Smooth muscle cell of the brain vasculature (primary cell): ENCODE measurements at places on chromosomes 5 and 9.

GRCh38 chr9:105539452-105539851, 18.5 kb upstream of the FKTN start:
- no peak for DNase-seq

DNA sequence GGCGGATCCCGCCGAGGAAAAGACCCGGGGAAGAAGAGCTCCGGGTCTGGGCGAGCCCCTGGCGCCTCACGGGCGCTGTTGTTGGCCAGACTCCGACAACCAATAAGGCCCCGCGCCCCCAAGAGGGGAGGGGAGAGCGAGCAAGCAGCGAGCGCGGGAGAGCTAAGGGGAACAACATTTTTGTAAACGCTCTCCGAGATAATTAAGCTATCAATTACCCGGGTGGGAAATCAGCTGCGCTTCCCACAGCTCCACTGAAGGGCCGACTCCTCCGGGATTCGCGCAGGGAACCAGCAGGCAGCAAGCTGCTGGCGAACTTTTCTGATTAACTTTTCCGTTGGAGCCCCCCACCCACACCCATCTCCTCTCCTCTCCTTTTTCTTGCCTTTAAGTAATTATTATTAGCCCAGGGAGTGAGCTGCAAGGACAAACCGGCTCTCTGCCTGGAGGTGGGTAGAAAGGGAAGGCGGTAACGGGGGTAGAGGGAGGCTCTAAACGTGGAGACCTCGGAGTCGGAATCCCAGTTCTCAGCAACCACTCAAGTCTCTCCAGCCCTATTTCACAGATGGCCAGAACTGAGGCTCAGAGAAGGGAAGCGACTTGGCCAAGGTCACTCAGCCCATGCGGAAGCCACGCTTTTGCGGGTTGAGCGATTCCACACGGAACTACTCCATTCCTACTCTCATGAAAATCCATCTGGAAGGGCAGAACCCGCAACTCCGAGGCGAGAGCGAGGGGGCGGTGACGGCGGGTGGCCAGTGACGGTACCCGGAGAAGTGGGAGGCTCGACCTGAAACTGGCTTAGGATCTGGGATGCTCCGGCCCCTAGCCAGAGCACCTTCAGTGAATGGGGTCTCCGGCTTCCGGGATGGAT, 1.3 kb downstream of the ASTN2 start:
- DNase-seq: no peak

GRCh38 chr9:135305546-135306180, 173.9 kb upstream of the PPP1R26 start:
- no peak for DNase-seq

DNA sequence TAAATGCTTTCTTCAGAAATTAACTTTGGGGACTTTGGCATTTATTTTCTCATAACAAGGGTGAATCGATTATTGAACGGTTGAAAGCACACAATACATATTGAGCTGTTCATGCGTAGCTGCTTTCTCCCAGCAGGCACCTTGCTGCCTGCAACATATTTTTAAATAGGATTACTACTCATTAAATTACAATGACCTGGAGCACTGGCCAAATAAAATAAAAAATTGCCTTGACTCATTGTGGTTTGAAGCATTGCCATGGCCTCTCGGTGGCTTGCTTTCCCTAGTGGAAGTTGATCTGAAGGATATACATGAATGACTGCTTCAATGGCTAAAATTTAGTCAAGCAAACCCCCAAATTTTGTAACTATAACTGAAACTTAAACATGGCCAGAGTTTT, 181.6 kb upstream of the NUDT12 start:
- peak; percentile 29 for DNase-seq

DNA sequence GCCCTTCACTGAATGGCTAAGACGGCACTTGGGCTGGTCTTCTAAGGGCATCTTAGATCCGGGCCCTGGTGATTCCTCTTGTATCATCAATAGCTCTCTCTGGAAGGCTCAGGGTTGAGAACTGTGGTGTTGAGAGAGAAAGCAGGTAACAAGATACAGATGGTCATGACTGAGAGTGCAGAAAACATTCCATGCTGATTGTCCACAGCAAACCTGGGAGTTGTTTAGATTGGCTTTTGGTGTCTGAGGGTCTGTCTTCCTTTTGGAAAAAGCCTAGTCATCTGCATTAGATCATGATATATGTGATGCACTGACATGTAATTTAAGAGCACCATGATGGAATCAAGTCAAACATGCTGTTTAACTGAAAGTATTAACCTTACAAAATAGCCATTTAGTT, 331.9 kb downstream of the ADAMTS6 start:
- DNase-seq: no peak

DNA sequence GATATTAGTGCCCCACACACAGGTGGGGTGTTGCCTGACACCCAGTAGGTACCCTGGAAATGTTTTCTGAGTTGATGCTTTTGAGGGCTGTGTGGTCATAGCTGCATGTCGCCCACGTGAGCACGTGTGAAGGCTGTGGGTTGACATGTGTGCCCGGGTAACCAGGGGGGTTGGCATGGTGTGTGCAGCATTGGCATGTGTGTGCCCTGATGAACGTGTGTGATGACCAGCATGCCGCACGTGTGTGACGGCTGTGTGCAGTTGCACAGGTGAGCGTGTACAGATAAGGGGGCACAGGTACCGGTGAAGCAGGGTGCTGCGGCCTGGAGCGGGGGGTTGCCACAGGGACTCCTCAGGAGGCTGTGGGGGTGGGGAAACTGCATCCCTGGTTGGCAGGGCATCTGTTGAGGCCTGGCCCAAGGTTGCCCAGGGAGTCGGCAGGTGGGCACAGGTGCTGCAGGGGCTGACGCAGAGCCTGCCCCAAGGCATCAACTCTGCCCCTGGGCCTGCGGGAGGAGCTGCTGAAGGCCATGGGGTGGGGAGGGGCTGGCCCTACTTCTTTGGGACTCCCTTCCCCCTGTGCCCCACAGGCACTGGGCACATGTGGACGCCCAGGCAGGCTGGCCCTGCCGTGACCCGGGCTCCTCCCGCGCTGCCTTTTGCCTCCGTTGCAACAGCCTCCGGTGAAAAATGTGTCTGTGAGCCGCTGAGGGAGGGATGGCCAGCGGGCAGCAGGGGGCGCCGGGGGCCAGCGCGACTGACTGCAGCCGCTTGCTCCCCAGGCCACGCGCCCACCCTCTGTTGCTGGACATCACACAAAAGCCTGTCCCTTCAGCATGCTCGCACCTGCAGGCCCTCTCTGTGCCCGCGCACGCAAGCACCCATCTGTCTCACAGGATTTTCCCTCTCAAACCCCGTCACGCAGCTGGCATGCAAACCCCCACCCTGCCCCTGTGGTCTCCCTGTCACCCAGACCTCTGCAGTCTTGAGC, 2.2 kb downstream of the UNC5A start:
- no peak for DNase-seq

DNA sequence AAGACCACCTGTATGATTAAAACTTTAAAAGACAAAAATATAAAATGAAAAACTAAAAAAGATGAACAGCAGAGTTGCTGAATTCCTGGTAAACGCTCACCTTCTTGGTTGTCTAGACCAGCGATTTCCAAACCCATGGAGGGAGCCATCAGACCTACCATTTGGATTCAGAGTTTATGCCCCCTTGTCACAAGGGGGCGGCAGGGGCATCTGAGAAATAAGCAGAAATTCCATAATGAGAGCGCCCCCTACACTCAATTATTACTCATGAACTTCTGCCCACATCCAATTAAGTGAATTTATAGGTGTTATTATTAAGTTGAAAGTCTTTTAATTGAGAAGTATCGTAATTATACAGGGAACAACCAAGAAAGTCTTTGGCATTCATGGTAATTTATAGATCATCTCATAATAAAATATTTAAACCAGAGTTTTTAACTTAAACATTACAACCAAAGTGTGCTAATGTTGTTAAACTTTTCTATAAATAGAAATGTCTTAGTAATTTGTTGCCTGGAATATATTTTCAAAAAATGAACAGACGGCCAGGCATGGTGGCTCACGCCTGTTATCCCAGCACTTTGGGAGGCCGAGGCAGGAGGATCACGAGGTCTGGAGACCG, 35.2 kb upstream of the SPATA31C2 start:
- no peak for DNase-seq

- no peak for DNase-seq
Observed at GRCh38 chr5:15791859-15792258, 291.9 kb downstream of the FBXL7 start.

GRCh38 chr5:16051246-16051755, 128.3 kb downstream of the MARCHF11 start:
- no peak for DNase-seq

GRCh38 chr9:130289711-130290241, 24.2 kb downstream of the HMCN2 start:
- DNase-seq: no peak

GRCh38 chr5:34486160-34486848, 169.8 kb upstream of the RAI14 start:
- DNase-seq: peak; percentile 80

- no peak for DNase-seq
Observed at GRCh38 chr5:52375969-52376368, 411.7 kb upstream of the ITGA1 start.

DNA sequence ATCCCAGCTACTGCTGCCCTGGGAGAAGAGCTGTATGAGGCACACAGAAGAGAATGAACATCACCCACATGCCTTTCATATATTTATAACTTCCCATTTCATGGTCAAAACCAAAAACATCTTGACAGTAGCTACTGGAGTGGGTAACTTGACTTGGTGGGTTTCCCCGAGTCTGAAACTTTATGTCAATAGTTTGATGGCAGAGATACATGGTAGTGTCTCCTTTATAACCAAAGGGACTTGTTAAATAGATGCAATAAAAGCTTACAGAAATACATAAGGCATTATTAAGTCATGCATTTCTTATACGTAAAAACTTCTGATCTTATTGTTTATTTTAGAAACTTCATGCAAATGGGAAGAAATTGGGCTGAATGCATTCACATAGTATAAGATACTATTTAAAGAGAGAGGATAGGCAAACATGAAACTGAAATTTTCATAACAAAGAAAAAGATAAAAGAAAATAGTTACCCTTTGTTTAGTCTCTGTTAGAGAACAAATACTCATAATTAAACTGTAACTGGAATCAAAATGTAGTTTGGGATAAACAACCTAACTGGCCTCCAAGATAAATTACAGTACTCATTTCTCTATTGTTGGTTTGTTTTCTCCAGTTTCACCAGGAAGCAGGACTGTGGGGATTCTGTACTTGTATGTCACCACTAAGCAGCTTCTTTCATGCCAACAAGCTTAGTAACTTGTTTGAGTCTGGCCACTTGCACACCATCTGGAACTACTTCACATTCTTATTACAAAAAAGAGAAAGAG, 459.3 kb upstream of the MEF2C start:
- peak; percentile 53 for DNase-seq

DNA sequence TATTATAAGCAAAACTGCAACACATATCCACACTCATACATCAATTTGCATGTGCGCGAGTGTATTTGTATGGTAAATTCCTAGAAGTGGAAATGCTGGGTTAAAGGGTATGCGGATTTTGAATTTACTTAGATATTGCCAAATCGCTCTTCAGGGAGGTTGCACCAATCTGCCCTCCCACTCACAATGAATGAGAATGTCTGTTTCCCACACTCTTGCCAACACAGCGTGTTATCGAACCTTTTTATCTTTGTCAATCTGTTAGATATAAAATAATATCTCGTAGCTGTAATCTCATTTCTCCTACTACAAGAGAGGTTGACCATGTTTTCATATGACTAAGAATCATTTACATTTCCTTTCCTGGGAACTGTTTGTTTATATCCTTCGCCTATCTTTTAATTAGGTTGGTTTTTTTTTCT, 35.7 kb downstream of the LHX2 start:
- no peak for DNase-seq

- no peak for DNase-seq
Observed at GRCh38 chr5:63053019-63053638, 474.5 kb downstream of the LRRC70 start.

GRCh38 chr9:12843735-12844134, 68.9 kb downstream of the LURAP1L start:
- no peak for DNase-seq

- no peak for DNase-seq
Observed at GRCh38 chr9:99305820-99306811, 84.0 kb downstream of the SEC61B start.

- DNase-seq: no peak
Observed at GRCh38 chr5:34930462-34930844, 1.1 kb downstream of the DNAJC21 start.

GRCh38 chr9:3508078-3508431, 17.7 kb downstream of the RFX3 start:
- no peak for DNase-seq

- DNase-seq: no peak
Observed at GRCh38 chr5:100299261-100299660, 235.9 kb upstream of the FAM174A start.

DNA sequence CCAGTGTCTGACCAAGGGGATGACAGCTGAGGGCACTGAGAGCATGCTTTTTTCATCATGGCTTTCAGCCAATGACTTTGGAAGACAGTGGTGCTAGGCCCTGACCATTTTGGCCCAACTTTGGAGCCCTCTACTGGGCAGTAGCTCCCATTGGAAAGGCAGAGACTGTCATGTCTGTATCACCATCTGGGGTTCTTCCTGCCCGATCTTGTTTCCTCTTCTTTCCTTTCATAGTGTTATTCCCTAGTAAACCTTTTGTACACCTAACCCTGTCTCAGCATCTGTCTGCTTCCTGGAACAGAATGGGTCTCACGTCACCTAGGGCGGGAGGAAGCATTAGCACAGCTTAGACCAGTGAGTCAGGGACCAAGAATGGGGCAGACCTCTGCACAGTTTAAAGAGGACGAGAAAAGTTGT, 97.4 kb upstream of the MAST4 start:
- no peak for DNase-seq

GRCh38 chr5:22965960-22966359, 112.8 kb upstream of the CDH12 start:
- no peak for DNase-seq

- no peak for DNase-seq
Observed at GRCh38 chr5:134736173-134736812, 2.1 kb upstream of the CAMLG start.

DNA sequence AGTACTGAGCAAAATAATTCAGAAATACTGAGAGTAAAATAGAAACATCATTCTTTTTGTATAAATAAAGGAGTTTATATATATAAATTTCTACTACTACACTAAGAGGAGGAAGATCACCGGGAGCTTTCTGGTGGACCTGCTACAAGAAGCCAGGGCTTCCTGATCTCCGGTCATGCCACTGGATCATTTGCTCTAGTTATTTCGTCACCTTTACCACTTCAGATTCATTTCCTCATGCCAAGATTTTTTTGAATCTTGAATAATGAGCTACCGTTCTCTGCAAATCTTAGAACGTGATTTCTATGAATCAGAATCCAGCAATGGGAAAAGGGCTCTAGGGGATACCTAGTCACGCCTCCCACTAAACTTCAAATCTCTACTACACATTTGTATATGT, 51.9 kb upstream of the TBC1D9B start:
- DNase-seq: no peak

DNA sequence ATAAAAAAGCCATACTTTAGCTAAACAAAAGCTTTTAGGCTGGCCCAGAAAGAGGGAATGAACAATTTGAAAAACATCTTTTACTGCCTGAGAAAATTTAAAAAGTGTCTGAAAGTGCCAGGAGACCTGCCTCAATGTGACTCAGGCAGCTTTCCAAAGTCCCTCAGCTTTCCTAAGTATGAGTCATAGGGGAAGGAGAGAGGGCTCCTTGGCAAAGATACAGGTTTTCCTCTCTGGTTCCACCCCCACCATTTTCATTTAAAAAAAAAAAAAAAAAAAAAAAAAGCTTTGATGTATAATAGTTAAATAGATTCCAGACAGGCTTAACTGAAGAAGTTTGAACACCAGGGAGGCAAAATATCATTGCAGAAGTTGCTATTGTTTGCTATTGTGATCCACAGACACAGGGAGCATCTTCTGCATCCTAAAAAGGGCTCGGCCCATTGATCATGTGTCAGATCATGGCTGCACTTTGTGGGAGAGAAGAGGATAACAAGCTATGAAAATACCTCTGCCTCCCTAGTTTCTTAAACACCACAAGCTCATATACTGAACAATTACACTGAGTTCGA, 71.5 kb downstream of the MRPS27 start:
- no peak for DNase-seq
